ENCODE measurements at places on chromosomes 7 and 10.

GRCh38 chr7:30154111-30154587 lies 19.4 kb downstream of the MTURN start:
- no peak for DNase-seq

DNA sequence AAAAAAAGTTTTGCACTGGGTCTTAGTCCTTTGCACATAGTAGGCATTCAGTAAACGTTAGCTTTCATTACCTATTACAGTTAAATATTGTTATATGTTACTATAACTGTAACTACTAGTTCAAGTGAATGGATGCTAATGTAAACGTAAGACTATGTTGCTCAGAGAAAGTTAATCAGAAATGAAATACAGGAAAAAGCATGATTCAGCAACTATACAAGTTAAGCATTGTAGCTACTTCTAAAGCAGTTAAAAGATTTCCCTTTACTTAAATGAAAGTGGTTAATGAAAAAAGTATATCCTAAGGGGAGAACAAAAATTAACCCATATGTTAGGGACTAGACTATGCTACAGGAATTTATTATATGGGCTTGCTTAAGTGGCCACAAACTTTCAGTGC lies 121.2 kb downstream of the SKAP2 start:
- DNase-seq = no peak

GRCh38 chr7:40008223-40008815 lies 58.3 kb downstream of the CDK13 start:
- DNase-seq = peak; percentile 70

- DNase-seq = peak; percentile 24
Observed at GRCh38 chr10:78212060-78212785, 178.6 kb downstream of the RPS24 start.

DNA sequence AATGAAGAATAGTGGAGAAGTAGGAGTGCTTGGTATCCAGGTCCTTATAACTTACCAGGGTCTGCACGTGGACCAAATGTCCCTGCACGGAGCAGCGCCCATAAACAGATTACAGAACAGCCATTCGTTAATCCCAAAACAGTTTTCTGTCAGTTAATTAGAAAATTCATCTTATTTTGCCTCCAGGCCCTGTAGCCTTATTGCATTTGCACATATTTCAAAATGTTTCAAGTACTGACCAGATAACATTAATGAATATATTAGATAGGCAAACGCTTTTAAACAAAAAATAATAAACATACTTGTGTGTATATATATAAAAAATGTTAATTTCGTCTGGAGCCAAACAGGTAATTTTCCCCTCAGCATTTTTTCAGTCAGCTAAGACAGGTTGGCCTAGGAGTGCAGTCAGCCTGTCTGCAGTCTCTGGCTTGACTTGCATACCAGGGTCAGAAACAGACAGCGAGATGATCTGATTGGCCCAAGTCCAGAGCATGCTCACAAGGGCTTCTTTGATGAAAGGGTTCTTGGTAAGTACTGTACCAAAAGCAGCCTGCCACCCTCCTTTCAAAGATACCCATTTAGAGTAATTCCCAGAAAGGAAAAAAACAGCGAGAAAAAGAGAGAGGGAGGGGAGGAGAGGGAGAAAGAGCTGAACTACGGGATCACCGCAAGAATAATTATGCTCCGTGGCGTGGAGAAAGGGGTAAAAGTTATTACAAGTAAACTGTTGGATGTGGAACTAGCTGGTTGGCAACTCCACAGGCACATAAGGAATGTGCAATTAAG lies 194.4 kb upstream of the TCF7L2 start:
- no peak for DNase-seq

DNA sequence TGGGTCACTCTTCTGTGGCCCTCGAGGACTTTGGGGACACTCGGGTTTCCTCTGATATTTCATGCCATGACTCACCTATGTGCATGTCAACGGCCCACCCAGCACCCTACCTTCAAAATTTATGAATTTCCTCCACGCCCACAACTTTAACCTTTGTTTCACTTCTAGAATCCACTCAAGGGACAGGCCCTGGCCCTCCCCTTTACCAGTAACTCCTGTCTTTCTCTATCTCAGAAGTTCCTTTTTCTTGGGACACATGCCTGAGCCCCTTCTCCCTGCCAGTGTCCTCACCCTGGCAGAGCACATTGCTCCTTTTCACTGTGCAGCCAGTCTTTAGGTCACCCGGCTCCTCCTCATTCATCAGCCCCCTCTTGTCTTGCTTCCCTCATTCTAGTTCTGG lies 282.5 kb upstream of the KLF6 start:
- no peak for DNase-seq

Measured in fibroblast of upper back skin (primary cell).